ENCODE measurements at places on chromosomes 7 and 10. TPM values are rescaled to one million over a fixed set of nuclear protein-coding genes. Genes with fewer than 3 reads are reported as not detected.

OR9A2 gene
- total RNA-seq, result not detected

DNA sequence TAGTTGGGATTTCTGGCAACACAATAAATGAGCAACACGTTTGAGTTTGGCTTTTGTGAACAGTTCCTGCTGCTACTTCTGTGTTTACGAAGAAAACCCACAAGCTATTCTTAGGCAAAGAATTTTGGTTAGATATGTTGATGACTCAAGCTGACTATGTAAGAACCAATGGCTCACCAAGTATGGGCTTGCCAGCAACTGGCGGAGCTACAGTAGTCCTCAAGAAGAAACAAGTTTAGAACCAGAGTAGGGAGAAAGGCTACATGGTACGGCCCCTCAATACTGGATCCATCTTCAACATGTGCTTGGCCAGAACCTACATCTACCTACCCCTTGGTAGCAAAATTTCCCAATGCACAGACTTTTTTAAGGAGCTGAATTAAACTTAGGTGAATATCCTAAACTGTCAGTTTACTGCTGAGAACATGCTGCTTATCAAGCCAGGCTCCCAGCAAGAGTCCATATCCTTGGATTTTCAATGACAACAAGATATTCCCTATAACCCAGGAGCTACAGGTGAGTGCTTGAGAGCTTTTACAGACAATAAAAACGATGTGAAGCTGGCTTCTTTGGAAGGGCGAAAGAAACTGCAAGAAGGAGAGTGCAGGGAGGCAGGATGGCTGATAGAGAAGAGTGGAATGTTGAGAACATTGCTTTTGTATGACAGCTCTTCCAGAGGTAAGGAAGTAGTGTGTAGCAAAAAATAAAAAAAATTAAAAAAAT is 74.3 kb upstream of the ASAH2 start:
- no peaks in the 10 kb centered on the region for H3K27me3 ChIP-seq
- no peak overlapping the region for H3K27ac ChIP-seq
- peaks cover 8% of the 10 kb centered on the region for H3K36me3 ChIP-seq

DNA sequence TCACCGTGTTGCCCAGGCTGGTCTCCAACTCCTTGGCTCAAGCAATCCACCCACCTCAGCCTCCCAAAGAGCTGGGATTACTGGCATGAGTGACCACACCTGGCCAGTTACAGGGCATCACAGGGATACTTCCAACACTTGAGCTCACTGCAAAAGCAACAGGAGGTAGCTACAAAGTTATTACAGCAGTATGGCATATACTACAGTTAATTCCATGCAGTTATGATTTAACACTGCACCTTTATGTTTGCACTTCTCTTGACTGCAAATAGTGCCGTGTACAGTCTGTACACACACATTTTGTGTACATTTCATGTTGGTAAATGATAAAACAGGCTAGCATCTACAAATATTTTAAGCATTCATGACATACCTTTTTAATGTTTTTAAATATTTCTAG is 21.3 kb downstream of the SRPK2 start:
- H3K27ac ChIP-seq, result no peak overlapping the region
- H3K36me3 ChIP-seq, result peaks cover 8% of the 10 kb centered on the region

CTTNBP2 gene
- total RNA-seq, result not detected

DNA sequence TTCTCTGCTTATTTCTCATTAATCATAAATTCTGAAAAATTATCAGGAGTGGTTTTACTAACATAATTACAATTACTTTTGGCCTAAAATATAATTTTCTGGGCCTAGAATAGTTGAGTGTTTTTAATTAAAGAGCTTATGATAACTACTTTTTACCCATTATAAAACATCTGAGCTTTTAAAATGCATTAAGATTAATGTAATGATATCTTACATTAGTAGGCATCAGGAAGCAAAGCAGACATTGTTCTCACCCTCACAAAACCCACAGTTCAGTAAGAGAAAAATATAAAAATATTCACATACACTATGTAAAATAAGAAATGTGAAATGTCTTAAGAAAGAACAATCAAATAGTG is 443.7 kb upstream of the SEMA3A start:
- H3K27ac ChIP-seq, result no peak overlapping the region
- H3K4me3 ChIP-seq, result no peak overlapping the region
- no peaks in the 10 kb centered on the region for H3K27me3 ChIP-seq
- no peaks in the 10 kb centered on the region for H3K36me3 ChIP-seq

HHEX gene
- total RNA-seq, result not detected

HGF gene
- not detected for total RNA-seq

GRCh38 chr10:79058899-79059841 is 9.6 kb upstream of the ZMIZ1 start:
- DNase-seq, result no peak
- no peak overlapping the region for H3K27ac ChIP-seq
- H3K36me3 ChIP-seq, result no peaks in the 10 kb centered on the region
- H3K4me3 ChIP-seq, result no peak overlapping the region

ADD3 gene
- 85.2 TPM for total RNA-seq
